Fibroblast of lung (primary cell): ENCODE measurements at places on chromosomes 2 and 18.
A peak's percentile ranks its signal among the peaks of the same experiment; 100 is the strongest.

DNA sequence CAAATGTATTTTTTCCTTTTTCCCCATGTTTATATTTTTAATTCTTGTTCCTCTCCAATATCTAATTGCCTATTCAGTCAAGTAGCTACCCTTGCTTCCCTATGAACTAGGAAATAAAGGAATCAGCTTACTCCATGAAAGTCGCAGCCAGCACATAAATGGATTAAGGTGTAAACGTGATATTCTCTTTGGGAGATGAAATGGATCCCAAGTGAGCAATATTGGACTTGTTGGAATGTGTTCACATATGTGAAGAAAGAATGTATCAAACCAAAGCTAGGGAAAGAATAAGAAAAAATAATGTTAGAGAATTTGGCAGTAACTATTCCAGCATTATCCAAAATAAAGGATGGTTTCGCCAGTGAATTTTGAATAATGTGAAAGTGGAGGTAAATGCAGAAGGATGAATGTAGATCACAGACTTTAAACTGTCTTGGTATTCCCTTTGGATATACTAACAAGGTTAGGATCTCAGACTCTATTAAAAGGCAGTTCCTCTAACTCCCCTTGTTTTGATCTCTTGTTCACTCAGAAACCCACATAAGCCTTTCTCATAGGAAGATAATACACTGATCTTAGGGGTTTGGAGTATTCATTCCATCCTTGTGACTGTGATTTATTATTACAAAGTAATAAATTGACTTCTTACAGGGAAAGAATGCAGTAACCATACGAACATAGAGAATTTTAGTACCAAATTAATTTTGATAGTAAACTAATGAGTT is 208.1 kb downstream of the BABAM2 start:
- peak; percentile 19 for DNase-seq

GRCh38 chr18:6666012-6666685 is 63.4 kb upstream of the ARHGAP28 start:
- DNase-seq: no peak

- DNase-seq: peak; percentile 17
Observed at GRCh38 chr2:236790963-236791362, 221.3 kb downstream of the ACKR3 start.

GRCh38 chr18:26215247-26215970 is 10.8 kb upstream of the TAF4B start:
- no peak for DNase-seq

DNA sequence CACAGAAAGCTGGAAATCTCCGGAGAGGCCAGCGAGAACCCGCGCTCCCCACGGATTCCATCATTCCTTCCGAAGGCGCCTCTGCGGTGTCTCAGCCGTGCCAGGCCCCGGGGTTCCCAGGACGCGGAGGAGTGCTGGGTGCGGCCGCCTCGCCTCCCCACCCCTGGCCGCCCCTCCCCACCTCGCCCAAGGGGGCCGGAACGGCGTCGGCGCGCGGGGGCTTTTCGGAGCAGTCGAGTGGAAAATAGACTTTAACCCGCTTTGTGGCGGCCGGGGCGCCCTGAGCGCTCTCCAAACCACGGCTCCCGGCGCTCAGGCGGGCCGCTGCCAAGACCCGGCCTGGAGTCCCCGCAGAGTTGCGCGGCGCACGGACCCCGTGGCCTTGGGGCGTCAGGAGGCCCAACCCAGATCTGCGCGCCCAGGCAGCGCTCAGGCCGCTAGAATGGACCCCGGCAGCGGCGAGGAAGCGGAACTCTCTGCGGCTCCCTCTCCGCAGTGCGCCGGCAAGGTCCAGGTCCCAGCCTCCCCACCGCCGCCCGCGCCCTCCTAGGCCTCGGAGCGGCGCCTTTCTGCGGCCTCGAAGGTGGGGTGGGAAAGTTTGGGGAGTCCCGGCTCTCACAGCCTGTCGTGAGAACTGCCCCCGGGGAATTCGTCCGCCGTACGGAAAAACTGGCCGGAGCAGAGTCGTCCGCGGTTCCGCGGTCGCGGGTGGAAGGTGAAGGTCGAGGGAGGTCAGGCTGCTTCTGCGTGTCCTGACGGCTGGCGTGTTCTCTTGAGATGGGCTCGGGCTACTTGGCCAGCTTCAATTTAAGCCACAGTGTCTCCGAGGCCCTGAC is 1.2 kb upstream of the EMX1 start:
- DNase-seq: peak; percentile 34

DNA sequence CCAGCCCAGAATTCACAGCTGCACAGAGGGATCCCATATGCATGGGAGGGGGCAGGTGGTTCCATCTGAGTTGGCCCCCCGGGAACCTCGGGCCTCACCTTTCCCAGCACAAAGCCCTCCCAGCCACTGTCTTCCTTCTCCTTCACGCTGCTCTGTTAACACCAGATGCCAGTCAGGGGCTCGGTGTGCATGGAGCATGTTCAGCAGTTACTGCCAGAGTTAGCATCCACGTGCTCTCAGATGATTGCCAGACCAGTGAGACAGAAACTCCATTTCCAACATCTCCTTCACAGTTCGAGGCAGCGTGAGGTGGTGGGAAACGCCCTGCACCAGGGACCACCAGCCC is 101.0 kb downstream of the PTGR3 start:
- no peak for DNase-seq

- DNase-seq: no peak
Observed at GRCh38 chr2:43109261-43109743, 117.1 kb downstream of the ZFP36L2 start.

GRCh38 chr18:39840406-39840805 is 2114.6 kb upstream of the PIK3C3 start:
- peak; percentile 47 for DNase-seq

- no peak for DNase-seq
Observed at GRCh38 chr2:67338601-67339233, 58.4 kb upstream of the ETAA1 start.

- DNase-seq: no peak
Observed at GRCh38 chr2:85485815-85486214, 53.2 kb upstream of the MAT2A start.

DNA sequence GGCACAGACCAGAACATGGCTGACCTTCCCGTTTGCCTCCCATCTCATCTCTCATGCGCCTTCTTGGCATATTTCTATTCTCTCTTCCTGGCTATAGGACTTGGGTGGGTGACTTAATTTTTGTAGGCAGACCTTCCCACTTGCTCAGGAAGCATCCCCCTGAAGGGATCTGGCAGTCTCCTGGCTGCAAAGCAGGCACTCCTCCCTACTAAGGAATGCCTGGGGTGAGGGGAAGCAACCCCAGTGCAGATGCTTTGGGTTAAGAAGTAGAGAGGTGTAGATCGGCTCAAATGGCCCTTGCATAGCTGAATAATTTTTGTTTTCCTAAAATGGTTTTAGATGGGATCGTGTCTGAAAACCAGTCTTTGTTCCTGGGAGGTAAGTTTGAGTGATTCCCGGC is 17.6 kb downstream of the MCFD2 start:
- no peak for DNase-seq

DNA sequence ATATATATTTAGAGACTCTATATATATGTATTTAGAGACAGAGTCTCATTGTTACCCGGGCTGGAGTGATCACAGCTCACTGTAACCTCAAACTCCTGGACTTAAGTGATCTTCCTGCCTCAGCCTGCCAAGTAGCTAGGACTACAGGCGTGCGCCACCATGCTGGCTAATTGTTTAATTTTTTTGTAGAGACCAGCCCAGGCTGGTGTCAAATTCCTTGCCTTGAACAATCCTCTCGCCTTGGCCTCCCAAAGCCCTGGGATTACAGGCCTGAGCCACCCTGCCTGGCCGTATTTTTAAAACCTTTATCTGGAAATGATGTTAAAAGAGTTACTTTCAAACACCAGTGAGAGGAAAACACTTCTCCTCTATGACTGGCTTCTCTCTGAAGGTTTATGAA is 30.9 kb upstream of the PGAP1 start:
- no peak for DNase-seq

- no peak for DNase-seq
Observed at GRCh38 chr2:127719301-127720218, 18.3 kb downstream of the SFT2D3 start.

GRCh38 chr18:49340446-49340845 is 120.0 kb downstream of the DYM start:
- peak; percentile 28 for DNase-seq

DNA sequence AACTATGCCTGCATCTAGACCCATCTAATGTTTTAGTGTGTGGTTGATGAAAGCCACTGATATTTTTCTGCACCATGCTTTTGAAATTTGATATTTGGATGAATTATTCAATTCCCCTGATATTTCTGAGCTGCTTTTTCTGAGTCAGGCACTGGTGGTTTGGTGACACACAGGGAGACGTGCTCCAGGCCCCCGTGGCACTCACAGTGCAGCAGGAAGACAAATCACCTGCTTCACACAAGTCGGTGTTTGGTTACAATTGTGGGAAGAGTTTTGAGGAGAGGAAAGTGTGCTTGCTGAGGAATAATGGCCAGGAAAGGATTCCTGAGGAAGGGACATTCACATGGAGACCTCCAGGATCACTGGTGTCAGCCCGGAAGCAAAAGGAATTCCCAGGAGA is 179.7 kb downstream of the ACKR3 start:
- DNase-seq: peak; percentile 31

DNA sequence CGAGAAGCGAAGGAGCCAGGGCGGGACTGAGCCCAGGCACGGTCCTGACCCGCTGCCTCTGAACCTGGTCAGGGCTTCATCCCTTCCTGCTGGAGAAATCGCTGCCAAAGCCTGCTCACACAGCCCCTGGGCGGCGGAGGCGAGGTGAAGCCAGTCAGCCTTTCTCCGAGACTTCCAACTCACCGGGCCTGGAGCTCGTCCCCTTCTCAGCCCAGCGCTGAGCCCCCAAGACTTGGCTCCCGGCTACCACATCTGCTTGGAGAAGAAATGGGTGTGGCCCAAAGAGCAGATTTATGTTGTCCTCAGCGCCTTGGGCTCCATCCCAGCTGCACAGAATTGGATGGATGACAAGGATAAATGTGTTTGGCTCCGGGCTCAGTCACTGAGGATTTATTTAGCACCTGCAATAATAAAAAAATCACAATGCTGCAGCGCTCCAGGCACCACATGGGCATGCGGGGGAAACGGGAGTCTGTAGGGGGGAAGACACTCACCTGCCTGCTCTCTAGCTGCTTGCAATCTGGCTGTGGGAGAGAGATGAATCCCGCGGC is 64.9 kb downstream of the ACTR2 start:
- DNase-seq: no peak

- peak; percentile 9 for DNase-seq
Observed at GRCh38 chr18:56314396-56314795, 324.0 kb downstream of the TXNL1 start.

- DNase-seq: peak; percentile 70
Observed at GRCh38 chr18:36028859-36029258, 38.5 kb downstream of the RPRD1A start.
